ENCODE measurements at places on chromosomes 2 and 18.

- no peak for DNase-seq
Measured at GRCh38 chr2:128395640-128396499, 77.2 kb upstream of the HS6ST1 start.

DNA sequence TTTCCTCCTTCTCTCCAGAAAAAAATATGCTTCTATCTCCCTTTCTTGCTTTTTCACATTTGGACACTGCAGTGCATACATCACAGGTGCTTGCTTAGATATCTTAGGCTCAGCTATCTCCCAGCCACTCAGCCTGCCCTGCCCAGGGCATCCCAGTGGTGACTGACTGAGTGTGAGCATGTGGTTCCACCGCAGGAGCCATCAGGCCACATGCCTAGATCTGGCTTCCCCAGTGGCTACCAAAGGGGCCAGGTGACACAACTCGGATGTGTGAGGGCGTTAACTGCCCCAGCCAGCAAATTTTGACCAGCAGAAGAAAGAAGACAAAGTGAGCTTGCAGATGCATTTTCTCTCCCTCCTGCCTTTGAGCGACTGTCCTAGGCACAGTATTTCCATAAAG is 25.5 kb downstream of the SP5 start:
- no peak for DNase-seq

GRCh38 chr2:54042897-54043620 is 72.3 kb upstream of the PSME4 start:
- DNase-seq: no peak

DNA sequence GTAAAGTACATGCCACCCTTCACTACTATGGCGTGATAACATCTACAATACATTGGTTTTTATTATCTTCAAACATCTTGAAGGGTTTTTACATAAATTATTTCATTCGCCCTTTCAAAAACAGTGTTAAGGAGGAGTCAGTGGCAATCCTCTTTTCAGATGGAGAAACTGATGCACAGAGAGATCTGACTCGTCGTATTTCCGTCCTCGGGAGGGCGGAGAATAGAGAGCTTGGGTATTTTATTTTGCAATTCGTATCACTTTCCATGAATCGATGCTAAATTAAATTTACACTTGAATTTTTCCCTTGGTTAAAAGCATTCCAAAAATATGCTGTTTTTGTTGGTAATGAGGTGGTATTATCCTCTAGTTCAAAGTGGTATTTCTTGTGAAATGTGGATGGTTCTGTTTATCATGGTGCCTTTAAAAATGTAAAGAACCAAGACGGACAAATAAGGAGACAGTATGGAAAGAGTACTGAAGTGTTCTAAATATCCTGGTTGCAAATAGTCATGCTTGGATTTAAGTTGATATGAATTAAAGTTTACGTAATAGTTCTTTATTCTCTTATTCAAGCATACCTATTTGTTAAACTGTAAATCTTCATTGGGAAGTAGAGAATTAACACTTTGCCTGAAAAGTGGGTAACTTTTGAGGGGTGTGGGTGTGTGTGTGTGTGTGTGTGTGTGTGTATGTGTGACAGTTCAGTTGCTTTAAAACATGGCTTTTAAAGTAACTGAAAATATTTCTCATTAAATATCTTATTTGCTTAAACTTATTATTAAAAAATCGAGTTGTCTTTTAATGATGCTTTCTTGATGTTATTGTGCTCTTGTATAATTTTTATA is 5.6 kb downstream of the PHLPP1 start:
- no peak for DNase-seq

DNA sequence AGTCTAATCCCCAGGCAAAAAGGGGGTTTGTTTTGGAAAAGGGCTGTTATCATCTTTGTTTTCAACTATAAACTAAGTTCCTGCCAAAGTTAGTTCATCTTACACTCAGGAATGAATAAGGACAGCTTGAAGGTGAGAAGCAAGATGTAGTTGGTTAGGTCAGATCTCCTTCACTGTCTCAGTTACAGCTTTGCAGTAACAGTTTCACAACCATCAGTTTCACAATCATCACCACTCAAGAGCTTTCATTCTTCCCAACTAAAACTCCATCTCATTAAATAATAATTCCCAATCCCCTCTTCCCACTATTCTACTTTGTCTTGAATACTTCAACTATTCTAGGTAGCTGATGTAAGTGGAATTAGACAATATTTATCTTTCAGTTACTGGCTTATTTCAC is 200.9 kb downstream of the NYAP2 start:
- DNase-seq: no peak
